ENCODE measurements at places on chromosomes 7 and 10. TPM values are rescaled to one million over a fixed set of nuclear protein-coding genes. Genes with fewer than 3 reads are reported as not detected.

GRCh38 chr7:24912424-24912823, 67.6 kb downstream of the OSBPL3 start:
- DNase-seq, result no peak

DNA sequence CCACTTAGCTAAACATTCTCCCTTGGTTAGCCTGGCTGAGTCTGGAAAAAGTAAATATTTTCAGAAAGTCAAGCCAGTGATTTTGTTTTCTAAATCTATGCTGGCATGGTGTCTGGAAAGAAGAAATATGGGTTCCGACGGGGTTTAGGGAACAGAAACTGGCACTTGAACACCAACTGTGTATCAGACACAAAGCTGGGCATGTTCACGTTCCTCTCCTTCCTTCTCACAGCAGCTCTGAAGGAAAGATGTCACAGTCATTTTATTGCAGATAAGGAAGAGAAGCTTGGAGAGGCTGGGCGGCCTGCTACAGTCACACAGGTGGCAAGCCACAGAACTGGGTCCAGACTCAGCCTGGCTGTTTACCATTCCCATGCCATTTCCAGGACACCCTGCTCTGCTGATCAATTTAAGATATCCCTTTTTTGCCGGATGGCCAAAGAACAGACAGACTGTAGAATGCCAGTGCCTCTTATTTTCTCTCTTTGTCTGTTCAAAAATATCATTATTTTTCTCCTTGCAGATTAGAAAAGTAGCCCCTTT, 118.8 kb downstream of the HERPUD2 start:
- DNase-seq, result no peak

- DNase-seq, result peak; percentile 30
Observed at GRCh38 chr7:111958896-111959295, 247.3 kb downstream of the DOCK4 start.

DNA sequence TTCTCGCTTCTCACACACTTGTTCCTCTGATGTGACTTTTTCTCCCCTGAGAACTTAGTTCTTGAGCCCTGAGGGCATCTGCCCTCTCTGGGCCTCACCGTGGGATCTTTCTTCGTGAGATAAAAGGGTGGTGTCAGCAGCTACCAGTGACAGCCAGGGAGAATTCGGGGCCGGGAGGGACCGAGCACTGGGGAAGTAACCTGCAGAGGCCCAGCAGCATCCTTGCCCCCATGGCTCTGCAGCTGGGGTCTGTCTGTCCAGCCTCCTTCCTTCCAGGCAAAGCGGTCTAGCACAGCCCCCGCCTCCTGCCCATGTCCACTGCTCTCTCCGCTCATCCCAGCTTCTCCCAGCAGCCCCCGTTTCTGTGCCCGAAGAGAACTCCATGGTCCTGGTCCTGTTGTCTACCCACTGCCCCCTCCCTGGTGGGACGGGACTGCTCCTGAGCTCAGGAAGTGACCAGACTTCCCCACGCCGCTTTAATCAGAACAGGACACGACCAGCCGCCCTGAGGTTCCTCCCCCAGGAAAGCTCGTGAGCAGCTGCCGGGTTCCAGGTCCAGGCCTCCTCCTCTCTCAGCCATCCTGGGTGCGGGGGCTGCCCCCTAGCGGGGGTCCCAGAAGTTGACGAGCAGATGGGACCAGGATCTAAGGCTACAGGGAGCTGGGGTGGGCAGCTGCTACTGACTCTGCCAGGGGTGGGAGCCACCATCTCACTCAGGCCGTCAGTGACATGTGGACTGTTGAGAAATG, 187.5 kb downstream of the WDR37 start:
- DNase-seq, result no peak

GRCh38 chr7:51289623-51290303, 26.8 kb downstream of the COBL start:
- DNase-seq, result no peak

DNA sequence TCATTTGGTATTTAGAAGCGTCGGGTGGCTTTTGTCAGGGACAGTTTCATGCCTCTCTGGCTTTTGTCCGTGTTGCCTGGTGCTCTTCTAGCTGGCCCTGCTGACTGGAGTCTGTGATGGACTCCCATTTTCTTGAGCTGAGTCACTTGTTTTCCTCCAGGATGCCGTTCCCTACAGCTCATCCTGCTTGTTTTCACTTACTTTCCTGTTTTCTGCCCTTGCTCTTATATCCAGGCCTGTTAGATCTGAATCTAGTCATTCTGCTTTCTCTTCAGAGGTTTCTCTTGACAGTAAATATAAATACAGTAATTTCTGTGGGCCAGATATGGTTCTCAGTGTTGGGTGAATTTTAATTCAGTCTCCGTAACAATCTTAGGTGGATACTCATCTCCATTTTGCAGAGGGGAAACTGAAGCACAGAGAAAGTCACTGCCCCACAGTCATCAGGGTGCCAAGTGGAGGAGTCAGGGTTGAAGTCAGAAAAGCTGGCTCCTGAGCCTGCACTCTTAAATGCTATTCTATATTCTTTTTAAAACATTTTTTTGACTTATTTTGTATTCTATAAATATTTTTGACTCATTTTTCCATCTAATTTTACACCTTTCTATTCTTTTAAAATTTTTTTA, 85.4 kb downstream of the CCNY start:
- DNase-seq, result peak; percentile 82

Gene IFRD1
- 74.2 TPM for total RNA-seq

DNA sequence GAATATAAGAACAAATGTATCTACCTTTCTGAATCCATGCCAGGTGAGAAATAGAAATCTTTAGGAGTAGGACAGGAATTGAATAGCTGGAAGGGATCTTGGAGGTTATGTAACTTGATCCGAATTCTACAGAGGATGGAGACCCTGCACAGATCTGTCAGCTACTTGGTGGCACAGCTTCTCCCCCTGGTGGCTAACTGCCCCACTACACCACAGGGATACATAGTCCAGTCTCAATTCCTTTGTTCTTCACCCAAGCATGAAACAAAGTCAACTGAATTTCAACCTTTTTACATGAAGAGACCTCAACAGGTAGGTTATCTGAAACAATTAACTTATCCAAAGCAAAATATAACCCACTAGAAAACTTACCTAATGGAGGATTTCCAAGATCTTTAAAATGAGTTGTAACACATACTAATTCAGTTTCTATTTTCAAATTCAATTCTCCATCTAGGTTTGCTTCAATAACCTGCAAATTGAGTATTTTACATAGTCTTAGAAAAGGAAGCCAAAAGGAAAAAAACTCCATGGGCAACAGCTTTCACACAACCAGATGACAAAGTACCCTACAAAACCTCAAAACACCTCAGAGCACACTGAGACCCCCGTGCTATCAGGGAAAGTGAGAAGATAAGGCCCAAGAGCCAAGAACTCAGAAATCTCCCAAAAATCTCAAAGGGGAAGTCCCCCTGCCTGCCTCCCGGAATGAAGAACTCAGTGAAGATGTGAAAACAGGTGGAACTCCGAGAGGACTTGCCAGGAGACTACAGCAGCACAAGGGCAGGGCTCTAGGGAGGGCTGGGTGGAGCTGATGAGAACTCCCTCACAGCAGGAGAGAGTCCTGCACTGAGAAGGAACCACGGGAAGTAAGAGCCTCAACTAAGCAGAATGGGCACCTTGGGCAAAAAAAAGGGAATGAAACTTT, 10.3 kb downstream of the HUS1 start:
- no peak for DNase-seq

DNA sequence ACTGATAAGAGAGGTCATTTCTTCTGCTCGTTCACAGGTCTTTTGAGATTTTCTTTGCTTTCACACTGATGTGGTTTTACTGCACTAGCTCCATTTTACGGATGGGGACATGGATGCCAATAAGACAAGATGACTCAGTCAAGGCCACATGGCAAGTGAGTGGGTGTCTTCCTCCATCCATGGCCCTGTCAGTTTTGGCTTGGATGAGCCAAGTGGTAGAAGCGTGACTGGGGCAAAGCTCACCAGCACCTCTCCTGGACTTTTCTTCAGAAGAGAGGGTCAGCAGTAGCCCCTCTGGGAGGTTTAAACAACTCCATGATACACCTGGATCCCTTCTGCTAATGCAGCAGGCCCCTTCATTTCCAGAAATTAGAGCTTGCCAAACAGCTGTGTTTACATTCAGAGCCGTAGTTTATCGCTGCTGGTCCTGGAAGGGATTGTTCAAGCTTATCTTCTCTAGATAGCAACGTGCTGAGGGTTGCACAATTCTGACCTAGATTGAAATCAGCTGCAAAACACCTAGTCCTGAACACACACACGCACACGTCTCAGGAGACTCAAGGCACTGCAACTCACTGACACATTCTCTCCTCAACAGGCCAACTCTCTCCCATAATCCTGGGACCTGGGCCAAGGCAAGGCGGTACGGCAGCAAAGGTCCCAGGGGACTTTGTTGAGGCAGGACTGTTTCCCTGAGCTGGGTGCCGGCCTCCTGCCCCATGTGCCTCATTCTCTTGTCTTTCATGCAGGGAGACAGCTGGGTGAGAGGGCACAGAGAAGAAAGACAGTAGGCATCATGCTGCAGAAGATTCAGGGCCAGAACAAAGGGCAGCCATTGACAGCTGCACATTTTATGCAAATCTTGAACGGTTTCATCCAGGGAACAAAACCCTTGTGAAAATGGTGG, 14.2 kb upstream of the PDCD4 start:
- no peak for DNase-seq

Gene SCIN
- total RNA-seq, result not detected

GRCh38 chr7:138848056-138848980, 50.3 kb upstream of the ATP6V0A4 start:
- no peak for DNase-seq

Gene PDE6C
- total RNA-seq, result not detected

DNA sequence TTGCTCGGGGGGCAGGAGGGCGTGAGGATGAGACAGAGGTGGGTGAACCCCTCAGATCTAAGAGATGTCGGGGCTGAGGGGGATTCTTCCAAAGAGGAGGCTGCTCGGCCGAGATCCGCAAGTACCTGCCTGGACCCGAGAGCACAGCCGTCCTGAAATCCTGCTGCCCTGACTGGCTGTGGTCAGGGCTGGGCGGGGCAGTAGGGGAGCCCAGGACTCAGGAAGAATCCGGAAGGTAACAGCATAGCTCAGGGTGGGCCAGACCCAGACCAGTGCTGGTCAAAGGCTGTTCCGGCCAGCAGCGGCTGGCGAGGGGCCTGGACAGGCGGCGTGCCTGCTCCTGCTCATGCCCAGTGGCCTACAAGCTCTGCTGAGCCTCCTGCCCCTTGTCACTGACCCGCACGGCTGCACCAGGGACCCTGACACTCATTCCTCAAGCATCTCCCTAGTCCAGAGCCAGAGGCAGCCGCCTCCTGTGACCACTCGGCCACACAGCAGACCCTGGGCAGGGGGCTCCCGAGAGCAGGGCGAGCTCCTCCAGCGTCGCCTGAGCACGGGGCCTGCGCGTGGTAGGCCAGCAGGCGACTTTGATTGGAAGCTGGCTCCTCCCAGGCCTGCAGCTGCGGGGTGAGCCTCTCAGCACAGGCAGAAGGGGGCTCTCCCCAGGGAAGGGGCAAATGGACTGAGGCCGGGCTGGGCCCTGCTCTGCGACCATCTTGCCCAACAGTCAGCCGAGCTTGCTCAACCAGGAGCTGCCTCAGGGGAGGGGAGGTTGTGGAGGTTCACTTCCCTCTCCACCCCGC, 3.1 kb upstream of the ADAP1 start:
- no peak for DNase-seq

Gene RFC2
- total RNA-seq, result 18.6 TPM

DNA sequence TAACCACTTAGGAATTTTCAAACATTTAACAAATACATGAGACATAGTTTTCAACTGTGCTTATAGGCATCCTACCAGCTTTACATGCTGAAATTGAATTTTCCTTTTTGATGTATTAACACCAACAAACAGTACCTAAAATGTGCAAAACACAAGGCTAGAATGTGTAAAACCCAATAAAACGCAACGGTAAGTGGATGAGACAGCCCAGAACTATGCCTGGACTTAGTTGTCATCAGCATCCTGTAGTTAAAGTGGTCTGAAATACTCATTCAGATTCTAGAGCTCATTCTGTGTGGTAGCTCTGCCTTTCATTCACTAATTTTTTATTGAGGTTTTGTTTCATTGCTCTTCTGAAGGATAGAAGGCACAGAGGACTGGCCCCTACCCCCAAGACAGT, 137.1 kb downstream of the BMPER start:
- DNase-seq, result no peak

DNA sequence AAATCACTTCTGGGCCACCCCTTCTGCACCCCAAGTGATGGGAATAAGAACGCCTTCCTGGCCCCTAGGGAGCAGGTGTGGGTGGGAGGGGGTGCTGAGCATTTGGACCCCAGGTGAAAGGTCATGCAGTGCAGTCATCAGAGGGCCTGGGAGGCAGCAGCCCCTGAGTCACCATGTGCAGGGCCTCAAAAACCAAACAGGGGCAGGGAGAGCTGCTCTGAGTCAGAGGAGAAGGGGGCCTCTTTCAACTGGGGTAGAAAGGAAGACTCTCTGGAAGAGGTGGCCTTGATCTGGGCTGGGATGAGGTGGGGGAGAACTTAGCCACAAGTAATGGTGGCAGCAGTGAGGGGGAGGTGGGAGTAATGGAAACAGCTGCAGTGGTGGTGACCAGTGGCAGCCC, 164.3 kb downstream of the BUB3 start:
- DNase-seq, result no peak

DNA sequence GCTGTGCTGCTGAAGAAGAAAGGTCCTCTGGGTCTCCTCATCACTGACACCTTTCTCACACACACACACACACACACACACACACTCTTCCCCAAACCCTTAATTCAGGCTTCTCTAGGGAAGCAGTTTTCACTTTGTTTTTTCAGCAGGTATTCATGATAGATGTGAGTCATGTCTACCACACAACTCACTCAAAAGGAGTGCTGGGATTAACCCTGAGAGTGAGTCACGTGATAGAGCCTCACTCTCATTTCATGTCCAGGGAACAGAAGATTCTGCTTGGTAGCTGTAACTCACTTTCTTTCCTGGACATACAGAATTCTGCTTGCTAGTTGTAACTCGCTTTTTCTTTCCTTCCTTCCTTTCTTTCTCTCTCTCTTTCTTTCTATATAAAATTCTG, 45.4 kb downstream of the VIM start:
- peak; percentile 88 for DNase-seq

Gene ANKRD2
- total RNA-seq, result 0.83 TPM

DNA sequence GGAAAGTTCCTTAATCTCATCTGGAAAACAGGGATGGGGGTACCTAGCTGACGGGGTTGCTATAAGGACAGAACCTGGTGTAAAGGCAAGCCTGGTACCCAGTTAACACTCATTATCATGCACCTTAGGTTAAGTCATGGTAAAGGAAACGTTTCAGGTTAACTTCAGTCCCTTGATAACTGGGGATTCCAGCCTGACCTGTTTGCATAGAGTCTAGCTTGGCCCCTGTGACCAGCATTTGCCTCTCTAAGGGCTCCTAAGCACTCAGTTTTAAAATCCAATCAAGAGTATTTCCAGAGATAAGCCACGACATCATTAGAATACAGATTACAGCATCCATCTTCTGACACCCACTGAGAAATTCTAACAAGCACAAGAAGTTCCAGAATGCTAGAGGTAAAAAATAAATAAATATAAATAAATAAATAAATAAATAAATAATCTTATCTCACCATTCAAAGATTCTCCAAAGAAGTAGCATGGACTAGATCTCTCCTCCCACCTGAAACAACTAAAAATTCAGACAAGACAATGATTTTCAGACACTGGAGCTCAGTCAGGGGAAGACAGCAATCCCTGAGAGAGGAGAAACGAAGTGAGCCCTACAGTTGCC, 184.6 kb downstream of the KCNMA1 start:
- no peak for DNase-seq

Gene NCAPG2
- 3.2 TPM for total RNA-seq
